NCI-H1694 (cell line): ENCODE measurements at places on chromosomes 7 and 10.

GRCh38 chr10:24463611-24464426, 254.9 kb downstream of the KIAA1217 start:
- no peak for DNase-seq

DNA sequence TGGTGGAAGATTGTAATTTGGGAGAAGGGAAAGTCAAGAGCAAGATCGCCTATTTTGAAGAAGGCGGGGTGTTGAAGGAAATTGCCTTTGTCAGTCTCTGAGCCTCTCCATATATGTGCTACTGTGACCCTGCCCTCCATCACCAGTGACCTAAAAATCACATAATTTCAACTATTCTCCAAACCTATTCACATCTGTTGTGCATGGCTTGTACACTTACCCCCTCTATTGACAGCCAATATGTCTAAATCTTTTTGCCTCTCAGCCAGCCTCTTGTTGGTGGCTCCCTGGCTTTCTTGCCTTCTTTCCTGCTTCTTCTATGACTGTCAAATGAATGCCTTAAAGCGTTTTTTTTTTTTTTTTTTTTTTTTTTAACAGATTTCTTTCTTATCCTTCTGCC, 295.6 kb downstream of the AUTS2 start:
- peak; percentile 26 for DNase-seq

DNA sequence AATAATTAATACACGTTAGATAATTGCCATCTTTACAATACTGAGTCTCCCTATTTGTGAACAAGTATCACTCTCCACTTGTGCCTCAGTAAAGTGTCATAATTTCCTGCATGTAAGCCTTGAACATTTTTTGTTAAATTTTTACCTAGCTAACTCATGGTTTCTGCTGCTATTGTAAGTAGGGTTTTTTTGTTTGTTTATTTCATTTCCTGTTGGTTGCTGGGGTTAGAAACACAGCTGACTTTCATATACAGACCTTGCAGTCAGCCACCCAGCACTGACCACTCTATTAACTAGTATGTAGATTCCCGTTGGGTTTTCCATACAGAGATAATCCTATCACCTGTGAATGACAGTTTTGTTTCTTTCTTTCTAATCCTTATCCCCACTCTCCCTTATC, 133.3 kb downstream of the MPP7 start:
- DNase-seq: no peak

GRCh38 chr7:43112459-43112940, at the start of gene HECW1:
HECW1 (plus strand) TSS chr7:43112647; CDS start chr7:43243906, 131,259 bp downstream.
- no peak for DNase-seq

DNA sequence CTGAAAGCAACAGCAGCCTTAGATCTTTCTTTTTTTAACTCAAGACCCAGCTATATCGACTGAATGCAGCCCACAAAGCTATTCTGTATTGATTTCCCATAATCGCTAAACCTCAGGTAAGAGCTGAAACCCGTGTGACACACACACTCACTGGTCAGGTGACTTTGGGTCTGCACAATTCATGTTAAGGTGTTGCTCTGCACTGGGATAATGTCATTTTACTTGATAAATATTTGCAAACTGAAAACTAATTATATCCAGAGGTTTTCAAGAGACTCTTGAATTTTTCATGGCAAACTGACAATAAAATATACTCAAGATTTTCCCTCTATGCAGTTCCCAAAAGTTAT, 33.1 kb downstream of the SCRN1 start:
- DNase-seq: no peak

GRCh38 chr7:129341816-129342806, 92.1 kb upstream of the STRIP2 start:
- no peak for DNase-seq

- DNase-seq: no peak
These were observed 72.2 kb downstream of the DOCK4 start for GRCh38 chr7:112134039-112134438.

- no peak for DNase-seq
These were observed 215.5 kb downstream of the ACTR3B start for GRCh38 chr7:152975076-152975475.

DNA sequence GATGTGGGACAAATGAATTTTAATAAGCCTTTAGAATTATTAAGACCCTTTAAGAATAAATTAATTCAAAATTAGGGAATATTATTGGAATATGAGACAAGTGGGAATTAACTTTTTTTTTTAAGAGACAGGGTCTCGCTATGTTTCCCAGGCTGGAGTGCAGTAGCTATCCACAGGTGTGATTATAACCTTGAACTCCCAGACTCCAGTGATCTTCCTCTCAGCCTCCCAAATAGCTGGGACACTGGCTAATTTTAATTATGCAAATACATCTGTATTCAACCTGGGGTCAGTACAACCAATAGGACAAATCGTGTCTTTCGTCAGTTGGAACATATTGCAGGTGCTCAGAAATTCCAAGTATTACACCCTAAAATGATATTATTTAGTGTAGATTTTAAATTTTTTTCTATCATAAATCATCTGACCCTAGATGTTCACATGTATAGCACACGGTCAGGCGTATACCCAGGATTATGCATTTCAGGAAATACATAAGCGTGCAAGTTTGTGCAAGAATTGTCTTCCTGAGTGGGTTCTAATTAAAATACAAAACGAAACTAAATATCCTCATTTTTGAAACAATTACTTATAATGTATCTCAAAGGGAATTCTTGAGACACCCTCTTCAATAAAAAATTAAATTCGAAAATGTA, 1.2 kb downstream of the NT5C3A start:
- no peak for DNase-seq

GRCh38 chr10:98456043-98456570, 9.4 kb upstream of the HPS1 start:
- no peak for DNase-seq

DNA sequence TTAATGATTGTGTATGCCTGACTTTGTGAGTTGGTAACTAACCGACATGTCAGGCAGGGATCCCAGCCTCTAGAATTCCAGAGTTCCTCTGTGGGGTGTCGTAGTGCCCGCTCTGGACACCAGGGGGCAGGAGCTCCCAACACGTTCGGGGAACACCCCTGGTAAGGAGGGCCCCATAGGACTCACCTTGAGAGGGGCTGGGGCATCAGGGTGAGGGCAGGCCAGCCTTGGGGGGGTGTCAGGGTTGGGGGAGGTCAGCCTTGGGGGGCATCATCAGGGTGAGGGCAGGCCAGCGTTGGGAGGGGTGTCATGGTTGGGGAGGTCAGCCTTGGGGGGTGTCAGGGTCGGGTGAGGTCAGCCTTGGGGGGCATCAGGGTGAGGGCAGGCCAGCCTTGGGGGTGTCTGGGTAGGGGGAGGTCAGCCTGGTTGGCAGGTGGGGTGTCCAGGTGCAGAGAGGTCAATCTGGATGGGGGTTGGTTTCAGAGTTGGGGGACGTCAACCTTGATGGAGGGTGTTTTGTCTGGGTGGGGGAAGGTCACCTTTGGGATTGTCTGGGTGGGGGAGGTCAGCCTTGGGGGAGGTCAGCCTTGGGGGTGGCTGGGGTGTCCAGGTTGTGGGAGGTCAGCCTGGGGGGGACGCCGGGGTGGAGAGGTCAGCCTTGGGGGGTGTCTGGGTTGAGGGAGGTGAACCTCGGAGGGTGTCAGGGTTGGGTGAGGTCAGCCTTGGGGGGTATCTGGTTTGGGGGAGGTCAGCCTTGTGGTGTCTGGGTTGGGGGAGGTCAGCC, 45.6 kb upstream of the SUN1 start:
- DNase-seq: peak; percentile 73

DNA sequence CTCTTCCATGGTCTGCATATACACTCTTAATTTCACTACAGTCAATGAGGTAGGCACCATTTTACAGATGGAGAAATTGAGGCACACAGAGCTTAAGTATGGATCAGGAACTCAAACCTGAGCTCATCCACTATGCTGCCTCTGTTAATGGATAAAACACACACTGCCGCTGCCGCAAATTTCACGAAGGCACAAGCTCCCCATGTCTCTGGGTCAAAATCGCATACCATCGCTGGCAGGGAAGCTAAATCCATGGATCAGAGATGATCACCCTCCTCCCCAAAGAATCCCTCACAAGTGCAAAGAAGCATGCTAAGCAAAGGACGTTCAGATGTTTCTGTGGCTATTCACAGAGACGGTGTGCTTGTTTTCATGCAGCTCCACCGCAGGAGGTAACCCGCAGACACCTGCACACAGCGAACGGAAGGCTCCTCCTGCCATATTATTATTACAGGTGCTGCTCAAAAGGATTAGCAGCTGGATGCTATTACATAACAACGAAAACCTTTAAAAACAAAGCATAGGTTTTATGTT, 109.3 kb downstream of the UBE2H start:
- no peak for DNase-seq

DNA sequence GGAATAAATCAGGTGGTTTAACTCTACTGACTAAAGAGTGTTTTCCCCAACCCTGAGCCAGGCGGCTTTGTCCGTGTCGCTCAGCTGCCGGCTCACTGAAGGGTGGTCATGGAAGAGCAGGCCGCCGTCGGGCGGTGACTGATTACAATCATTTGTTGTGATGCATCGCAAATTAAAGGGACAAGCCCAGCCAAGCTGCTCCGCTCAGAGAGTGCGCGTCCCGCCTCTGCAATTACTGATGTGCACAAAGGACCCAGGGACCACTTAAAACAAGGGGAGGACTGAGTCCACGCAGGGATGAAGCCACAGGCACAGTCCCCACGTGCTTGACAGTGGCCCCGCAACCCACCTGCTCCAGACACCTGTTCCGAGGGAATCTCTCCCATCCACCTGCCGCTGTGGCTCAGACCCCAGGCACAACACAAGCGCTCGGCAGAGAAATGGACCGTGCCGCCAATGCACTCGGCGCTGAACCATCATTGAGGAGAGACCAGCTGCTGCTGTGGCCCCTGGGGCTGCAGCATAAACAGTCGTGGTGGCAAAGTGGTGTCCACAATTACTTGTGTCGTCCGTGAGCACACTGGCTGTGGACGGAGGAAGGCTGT, 526.5 kb downstream of the PTPRN2 start:
- DNase-seq: no peak

DNA sequence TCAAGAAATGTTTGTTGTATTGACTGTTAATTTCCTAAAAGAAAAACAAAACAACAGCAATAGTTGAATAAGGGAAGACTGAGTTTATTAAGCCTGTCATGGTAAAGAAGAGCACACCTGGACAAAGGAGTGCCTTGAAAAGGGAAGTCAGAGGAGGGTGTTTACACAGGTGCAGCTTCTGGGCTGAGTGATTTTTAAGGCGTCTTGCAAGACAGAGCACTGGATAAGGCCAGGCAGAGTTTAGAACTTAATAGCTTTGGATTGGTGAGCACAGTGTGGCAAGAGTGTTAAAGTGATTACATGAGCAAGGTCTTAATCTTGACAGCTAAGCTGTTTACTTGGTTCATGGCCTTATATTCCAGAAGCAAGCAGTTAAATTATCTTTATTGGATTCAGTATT, 423.2 kb downstream of the CNTNAP2 start:
- DNase-seq: no peak

DNA sequence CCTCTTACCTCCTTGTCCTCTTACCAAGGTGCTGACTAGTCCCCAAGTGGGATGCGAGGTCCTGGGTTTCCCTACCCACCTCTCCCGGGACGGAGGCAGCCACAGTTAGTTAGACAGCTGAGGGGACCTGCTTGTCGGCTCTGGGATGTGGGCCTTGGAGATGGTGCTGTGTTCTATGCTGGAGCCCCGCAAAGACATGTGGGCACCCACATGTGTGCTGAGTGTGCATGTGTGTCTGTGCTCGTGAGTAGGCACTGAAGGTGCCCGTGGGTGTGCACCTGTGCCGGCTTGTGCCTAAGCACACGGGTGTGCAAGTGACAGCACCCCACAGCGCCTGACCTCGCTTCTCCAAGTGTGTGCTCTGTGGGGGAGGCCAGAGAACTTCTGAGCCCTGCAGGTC, 62.2 kb downstream of the NEURL1 start:
- DNase-seq: no peak

DNA sequence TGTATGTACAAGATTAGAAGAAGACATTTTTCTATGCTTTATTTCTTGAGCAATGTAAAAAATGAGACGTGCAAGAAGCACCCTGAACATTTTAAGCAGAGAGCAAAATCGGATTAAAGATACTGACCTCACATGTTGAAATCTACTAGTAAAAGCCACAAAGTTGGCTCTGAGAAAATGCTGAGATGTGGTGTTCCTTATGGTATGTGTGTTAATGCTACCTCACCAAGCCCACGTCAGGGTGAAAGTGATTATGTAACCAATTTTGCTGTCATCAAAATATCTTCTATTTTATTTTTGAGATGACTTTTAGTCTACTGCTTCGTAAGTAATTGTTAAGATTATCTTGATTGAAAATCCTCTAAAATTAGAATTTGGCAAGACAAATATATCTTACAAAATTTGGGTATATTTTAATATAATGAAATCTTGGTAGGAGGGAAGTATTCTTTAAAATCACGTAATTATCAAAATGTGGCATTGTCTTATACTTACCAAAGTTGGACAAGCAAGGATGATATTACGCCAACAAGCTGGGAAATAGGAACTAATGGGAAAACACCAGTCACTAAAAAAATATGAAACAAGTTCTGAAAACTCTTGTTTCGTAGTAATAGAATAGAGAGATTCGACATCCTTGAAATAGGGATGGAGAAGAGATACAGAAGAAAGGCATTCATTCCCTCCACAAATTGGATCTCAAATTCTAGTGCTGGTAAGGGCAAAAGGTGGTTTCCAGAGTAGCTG, 5.8 kb downstream of the ADO start:
- no peak for DNase-seq

GRCh38 chr10:49298671-49298982, 343 bp upstream of the C10orf71 start:
- DNase-seq: no peak

DNA sequence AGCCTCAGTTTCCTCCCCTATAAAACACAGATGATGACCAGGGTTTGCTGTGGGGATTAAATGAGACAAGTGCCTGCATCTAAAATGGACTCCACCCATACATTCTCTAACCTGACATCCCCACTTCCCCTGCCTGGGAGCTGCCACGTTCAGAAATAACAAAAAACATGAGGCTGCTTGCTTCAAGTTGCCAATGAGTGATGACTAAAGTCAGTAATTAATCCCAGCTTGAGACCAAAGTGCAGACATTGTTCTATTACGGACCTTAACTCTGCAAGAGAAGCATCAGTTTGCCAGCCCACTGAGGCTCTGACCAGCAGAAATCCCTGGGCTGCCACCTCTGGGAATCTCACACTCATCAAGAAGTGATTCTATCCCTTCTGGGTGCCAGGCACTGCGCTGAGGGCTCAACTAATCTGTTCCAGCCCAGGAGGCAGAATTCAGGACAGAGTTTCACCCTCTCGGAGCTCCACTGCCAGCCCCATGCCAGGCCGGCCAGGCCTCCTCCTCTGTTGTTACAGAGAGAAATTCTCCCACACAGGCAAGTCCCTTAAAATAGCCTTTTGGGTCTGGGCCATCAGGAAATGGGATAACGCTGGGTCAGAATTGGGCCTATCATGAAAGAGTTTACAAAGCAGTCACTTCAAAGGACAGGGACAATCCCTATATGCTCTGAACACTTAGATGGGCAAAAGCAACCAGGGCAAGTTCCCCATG, 11.4 kb downstream of the SH3PXD2A start:
- no peak for DNase-seq

DNA sequence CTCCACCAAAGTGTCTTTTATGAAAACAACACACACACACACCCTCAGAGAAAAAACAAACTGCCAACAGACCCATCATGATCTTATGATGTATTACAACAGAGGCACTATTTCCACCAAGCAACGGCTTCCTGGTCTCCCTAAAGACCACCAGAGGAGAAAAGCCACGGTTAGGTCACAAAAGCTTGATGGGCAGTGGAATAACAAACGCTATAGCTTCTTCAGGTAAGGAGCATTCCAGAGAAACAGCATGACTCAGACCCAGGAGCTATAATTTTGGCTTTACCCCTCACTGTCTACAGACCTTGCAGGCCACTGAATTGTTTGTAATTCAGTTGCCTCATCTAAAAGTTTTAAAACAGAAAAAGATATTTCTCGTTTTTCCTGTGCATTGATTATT, 105.7 kb upstream of the GPR141 start:
- DNase-seq: no peak

GRCh38 chr10:124701038-124701365, 43.2 kb downstream of the FAM53B start:
- no peak for DNase-seq
